ENCODE measurements at places on chromosomes 2 and 18.
A peak's percentile ranks its signal among the peaks of the same experiment; 100 is the strongest.

DNA sequence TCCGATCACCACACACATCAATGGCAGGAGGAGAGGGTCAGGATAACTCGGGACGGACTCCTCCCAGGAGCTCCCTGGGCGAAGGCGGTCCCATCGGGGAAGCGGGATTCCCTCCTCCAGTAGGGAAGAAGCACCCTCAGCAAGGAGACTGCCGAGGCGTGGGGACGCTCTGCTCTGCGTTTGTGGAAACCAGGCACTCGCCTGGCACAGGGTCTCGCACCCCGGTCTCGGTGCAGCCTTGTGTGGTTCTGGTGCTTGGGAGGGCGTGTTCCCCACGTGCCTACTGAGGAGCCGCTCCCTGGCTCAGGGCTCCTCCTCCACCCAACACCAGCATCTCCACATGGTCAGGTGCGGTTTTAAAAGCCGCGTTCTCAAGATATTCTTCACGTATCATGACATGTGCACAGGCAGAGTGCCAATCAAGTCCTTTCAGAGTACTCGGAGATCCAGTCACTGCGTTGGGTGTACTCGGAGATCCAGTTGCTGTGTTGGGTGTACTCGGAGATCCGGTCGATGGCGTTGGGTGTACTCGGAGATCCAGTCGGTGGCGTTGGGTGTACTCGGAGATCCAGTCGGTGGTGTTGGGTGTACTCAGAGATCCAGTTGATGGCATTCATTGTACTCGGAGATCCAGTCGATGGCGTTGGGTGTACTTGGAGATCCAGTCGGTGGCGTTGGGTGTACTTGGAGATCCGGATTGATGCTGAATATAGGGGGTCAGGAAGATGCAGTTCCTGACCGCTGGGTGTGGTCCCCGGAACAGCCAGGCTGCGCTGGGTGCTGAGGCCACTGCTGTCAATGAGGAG is 117.5 kb downstream of the RTP5 start:
- DNase-seq = no peak

DNA sequence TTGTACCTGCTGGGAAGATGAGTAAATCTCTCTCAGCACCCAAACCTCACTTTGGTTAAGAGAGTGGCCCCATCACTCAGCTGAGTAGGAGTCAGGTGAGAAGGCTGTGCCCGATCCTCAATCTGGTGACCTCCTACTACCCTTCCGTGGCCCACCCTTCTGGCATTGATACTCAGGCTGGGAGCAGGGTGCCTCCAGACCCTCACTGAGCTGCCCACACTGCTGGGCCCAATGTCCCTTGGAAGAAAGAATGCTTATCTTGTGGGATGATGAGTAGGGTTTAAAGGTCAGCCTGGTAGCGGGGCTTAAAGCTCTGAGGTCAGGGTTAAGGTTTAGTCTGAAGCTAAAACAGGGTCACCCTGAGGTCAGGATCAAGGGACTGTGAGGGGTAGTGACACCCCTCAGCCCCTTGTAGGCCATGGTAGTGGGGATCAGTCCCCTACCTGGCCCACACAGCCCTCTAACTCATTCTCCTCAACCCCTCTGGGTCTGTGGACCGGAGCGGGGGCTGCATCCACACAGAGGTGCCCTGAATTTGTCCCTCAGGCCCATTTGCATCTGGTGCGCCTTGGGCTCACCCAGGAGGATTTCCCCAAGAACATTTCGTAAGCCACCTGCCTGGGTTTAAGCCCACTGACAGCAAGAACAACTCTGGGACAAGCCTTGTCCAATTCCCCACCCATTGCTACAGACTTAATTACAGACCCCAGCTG is 123.8 kb downstream of the CYP26B1 start:
- DNase-seq = no peak

- no peak for DNase-seq
Observed at GRCh38 chr2:143574069-143574468, 444.9 kb downstream of the ARHGAP15 start.

DNA sequence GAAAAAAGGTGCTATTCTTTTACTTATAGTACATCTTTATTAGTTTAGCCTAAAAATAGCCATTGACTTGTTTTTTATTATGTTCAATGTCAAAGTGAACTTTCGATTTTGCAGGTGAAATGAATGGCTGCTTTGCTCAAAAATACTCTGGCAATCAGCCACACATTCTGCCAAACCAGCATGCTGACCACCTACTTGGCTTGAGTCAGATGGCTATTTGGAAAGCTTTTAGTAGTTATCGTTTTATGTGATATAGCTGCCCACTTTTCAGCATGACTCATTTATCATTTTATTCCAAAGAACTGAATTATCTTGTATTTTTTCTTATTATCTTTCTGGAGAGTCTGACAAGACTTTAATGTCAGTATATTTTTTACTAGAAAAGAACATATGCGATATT is 1615.8 kb upstream of the TMEFF2 start:
- DNase-seq = no peak

GRCh38 chr18:76345901-76346300 is 149.1 kb downstream of the ZNF516 start:
- no peak for DNase-seq

- DNase-seq = peak; percentile 51
Observed at GRCh38 chr2:149826471-149827125, 239.0 kb upstream of the MMADHC start.

DNA sequence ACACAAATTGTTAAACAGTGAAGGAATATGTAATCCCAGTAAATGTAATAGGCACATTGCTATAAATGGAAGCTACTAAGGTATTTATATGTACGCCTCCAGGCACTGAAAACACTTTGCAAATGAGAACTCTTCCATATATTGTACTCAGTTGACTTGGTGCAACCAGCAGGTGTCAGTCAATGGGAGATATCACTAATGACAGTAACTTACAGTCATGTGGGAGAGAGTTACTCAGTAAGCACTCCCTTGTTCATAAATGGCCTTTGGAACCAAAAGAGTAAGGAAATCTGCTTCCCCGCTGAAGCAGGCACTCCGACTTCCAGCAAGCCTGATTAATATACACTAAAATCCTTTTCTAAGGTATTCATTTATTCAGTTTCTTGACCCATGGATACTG is 5.9 kb downstream of the MDH1 start:
- DNase-seq = no peak

- DNase-seq = no peak
Observed at GRCh38 chr18:58670404-58671110, 708 bp upstream of the MALT1 start.

- no peak for DNase-seq
Observed at GRCh38 chr2:33013684-33014110, 66.9 kb downstream of the LTBP1 start.

DNA sequence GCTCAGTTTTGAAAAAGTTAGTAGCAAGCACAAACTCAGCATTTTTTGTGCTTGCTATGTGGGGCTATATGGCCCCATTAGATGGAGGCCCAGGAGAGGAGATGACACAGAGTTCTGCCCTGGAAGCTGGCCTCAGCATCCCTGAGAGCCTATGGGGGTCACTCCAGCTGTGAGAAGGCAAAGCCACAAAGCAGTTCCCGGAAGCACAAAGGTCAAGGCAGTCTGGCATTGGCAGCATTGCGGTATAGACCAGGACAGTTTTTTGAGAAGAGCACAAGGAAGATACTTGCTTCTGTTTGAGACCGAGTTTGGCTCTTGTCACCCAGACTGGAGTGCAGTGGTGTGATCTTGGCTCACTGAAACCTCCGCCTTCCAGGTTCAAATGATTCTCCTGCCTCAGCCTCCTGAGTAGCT is 7.5 kb upstream of the ITPRIPL1 start:
- no peak for DNase-seq

GRCh38 chr18:24219561-24220317 is 80.9 kb downstream of the CABYR start:
- DNase-seq = no peak

DNA sequence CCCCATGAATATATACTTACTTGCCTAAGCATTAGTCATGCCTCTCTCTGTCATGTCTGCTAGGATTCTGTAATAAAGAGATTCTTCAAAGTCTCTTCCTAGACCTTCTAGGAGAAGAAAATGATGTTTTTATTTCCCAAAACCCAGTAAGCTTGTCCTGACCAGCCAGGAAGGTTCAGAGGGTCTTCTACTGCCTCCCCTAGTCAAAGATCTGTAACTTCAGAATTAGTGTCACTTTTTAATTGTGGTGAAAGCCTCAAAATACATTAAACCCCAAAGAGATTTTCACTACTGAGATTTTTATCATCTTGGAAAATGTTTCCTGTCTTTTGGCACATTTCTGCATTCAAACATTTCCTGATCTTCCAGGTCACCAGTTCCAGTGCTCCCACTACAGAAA is 232.9 kb upstream of the STK17B start:
- DNase-seq = peak; percentile 23

- DNase-seq = peak; percentile 38
Observed at GRCh38 chr2:213246497-213247281, 37.6 kb upstream of the SPAG16 start.

DNA sequence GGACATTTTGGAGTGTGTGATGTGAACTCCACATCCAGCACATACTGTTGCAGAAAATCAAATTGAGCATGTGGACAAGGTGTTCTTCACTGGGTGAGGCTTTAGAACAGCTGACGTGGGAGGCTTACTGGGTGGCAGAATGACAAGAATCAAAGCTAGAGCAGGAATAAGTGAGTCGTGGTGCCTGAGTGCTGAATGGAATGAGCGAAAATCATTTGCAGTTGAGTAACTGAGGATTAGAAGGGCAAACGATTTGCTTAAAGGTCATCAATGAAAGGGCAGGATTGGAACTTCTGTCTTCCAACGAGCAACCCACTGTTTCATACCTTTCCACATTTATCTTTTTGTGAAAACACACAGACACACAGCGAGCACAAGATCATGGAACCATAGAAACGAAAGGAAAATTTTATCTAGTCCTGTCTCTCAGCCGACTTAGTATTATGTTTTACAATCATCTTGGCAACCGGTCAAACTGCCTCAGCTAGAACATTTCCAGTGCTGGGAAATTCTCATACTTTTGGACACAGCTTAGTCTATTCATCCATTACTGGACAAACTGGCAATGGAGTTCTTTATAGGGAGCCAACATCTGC is 7.2 kb upstream of the DAW1 start:
- peak; percentile 34 for DNase-seq

GRCh38 chr18:2618009-2618408 is 37.5 kb upstream of the SMCHD1 start:
- peak; percentile 50 for DNase-seq

DNA sequence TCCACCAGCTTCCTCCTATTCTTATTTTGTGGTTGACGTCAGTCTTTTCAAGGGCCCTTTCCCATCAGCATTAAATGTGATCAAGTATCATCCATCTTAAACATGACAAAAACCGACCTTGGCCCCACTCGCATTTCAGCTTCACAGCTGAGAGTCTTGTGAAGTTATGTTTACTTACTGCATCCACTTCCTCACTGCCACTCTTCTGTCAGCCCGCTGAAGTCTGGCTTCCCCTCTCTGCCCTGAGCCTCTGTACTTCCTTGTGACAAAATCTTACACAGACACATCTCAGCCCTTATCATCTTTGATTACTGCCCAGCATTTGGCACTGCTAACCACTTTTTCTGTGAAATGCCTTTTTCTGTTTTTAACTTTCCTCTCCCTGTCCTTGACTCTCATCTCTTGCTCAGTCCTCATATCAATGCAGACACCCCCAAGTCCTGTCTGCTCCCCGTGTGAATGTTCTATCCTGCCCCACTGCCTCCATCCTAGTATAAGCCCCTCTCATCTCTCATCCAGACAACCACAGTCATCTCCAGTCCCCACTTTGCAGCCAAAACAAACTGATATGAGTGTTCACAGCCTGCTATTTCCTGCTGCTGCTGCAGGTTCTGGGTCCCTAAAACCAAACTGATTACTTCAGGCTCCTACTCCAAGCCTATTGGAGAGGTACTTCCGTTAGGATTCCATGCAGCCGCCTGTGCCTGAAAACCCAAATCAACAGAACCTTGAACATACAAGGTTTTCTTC is 31.4 kb downstream of the FOSL2 start:
- DNase-seq = no peak

DNA sequence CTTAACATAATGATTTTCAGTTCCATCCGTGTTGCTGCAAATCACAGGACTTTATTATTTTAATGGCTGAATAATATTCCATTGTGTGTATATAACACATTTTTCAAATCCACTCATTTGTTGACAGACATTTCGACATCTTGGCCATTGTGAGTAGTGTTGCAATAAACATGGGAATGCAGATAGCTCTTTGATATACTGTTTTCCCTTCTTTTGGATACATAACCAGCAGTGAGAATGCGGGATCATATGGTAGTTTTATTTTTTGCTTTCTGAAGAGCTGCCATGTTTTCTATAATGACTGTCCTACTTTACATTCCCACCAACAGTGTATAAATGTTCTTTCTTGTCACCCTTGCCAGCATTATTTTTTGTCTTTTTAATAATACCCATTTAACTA is 420.3 kb upstream of the CHAC2 start:
- no peak for DNase-seq

DNA sequence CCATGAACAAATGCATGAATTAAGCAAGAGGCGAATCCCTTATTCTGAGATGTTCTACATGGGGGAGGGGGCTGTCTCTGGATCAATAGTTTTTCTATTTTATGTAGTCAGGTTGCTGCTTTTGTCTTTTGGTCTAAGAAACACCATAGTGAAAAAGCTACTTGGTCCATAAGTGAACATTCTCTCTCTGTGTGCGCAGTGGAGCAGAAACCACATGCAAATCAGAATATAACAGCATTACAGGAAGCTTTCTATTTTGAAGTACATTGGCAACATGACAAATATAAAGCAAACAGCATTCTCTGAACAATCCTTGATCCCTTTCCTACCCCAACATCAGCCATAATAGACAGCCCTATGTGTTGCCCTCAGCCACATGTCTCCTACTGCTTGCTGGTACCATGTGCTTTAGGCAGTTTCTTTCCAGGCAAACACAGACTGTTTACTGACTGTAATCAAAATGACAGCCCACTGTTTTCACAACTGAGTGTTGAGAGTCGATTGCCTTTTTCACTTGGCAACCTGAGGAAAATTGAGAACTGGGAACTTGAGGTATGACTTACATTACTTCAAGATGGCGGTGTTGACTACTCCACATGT is 10.6 kb downstream of the SCN3A start:
- no peak for DNase-seq

GRCh38 chr2:224401641-224402342 is at the start of gene FAM124B:
FAM124B (minus strand) TSS chr2:224402107; CDS start chr2:224401768, 339 bp downstream.
- no peak for DNase-seq

- DNase-seq = no peak
Observed at GRCh38 chr2:112566104-112566503, 18.3 kb upstream of the CHCHD5 start.

DNA sequence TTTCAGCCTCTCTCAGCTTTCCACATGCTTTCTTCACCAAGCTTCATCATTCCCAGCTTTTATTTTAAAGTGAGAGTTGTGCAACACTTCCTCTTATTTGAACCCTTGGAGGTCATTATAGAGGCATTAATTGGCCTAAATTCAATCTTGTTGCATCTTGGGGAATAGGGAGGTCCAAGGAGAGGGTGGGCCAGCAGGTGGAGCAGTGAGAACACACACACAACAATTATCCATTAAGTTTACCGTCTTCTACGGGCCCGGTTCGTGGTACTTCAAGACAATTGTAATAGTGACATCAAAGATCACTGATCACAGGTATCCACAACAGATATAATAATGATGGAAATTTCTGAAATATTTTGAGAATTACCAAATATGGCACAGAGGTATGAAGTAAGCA is 457.2 kb upstream of the SMIM21 start:
- DNase-seq = no peak

- DNase-seq = no peak
Observed at GRCh38 chr2:73290049-73290839, 3.1 kb downstream of the EGR4 start.

GRCh38 chr2:100070078-100070477 is 72.3 kb downstream of the AFF3 start:
- DNase-seq = peak; percentile 69

Data from fibroblast of skin of right quadriceps (primary cell).